ENCODE measurements at places on chromosomes 5 and 9.

GRCh38 chr5:7813007-7813406 lies 37.9 kb downstream of the CFAP90 start:
- DNase-seq = no peak

DNA sequence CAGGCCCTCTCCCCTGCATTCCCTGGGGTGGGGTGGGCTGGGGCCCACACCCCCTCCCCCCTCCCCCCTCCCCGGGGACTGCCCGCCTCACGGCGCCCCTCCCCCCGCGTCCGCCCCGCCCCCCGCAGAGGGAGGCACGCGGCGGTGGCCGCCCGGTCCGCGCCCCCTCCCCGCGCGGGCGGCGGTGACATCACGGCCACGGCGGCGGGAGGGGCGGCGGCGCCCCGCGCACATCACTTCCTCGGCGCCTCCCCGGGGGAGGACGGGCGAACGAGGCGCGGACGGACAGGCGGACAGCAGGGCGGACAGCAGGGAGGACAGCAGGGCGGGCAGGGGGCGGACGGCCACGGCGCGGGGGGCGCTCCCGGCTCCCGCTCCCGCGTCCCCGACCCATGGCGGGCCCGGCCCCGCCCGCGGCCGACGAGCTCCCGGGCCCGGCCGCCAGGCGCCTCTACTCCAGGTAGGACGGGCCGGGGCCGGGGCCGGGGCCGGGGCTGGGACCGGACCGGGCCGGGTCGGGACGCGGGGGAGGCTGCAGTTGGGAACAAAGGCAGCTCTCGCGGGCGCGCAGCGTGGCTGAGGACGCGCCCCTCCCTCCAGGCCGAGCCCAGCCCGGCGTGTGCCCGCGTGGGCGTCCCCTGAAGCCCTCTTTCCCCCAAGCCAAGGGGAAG lies at the start of gene GPSM1:
TSS of gene GPSM1 (plus strand) at position 236 of the 671 bp plus-strand sequence. CDS start at position 393, 157 bp downstream.
- DNase-seq = peak; percentile 77

- no peak for DNase-seq
These were observed 53.1 kb downstream of the SHB start for GRCh38 chr9:38015906-38016305.

- DNase-seq = no peak
These were observed 1.5 kb upstream of the SIT1 start for GRCh38 chr9:35651956-35652828.

DNA sequence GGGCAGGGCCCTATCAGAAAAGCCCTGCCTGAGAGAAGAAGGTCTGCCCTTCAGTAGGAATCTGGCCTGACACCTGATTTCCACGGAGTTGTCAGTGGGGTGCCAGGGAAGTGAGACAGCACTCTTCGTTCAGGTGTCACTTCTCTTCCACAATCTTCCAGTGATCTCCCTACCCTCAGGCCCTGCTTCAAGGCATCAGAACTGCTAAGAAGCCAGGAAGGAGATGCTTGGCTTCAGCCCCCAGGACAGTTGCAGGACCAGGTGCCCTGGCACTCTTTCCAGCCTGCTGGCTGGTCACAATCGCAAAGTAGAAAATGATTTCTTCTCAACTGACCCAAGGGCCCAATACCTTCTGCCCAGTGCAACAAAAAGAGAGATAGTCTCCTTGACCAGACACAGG lies 50.3 kb downstream of the SPOCK1 start:
- DNase-seq = no peak
